AG09319 (cell line): ENCODE measurements at places on chromosomes 7 and 10.

GRCh38 chr7:111953611-111954010, 252.6 kb downstream of the DOCK4 start:
- no peak for DNase-seq

DNA sequence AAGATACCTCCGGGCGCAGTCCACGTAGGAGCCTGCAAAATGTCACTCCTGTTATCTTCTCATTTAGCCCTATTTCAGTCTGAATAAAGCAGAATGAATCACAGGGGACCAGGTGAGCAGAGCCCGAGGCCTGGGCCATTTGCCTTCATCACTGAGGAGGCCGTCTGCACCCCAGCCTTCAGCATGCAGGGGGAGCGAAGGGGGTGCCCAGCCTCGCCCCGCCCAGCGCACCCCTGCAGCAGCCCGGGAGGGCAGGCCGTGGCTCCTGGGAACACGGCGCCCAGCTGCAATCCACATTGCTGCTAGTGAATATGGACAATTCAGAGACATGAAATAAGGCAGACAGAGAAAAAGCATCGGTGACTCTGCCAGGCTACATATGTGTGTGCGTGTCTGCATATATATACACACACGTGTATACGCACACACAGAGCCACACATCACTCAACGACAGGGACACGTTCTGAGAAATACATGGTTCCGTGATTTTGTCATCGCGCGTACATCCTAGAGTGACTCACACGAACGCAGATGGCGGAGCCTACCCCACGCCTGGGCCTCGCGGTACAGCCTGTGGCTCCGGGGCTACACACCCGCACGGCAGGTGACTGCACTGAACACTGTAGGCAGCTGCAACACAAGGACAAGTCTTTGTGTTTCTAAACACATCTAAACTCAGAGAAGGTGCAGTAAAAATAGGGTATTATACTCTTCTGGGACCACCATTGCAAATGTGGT, 15.2 kb upstream of the ELFN1 start:
- no peak for DNase-seq

- DNase-seq, result no peak
Measured at GRCh38 chr10:20256969-20257368, 440.7 kb downstream of the PLXDC2 start.

GRCh38 chr7:126958367-126958766, 294.4 kb downstream of the GRM8 start:
- no peak for DNase-seq

DNA sequence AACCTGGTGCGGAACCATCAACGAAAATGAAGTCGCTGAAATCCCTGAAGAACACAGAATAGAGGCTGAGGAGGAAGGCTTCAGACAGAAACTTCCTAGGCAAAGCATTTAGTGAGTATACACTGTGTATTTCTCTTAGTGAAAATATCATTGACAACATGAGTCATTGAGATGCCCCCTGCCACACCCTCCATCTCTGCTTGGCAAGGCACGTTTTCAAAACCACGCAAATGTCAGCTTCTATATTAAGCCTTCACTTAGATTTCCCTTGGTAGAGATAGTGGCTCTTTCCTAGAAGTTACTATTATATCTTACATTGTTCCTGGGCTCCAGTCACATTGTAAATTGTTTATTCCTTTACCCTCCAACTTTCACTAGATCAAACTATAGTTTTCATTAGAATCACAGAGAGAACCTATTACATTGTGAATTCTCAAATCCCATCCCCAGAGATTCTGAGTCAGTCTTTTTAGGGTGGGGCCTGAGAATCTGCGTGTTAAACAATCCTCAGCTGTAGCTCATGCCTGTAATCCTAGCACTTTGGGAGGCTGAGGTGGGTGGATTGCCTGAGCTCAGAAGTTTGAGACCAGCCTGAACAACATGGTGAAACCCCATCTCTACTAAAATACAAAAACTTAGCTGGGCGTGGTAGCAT, 4.6 kb upstream of the SKAP2 start:
- DNase-seq, result no peak

- DNase-seq, result no peak
Measured at GRCh38 chr10:26481914-26482550, 43.9 kb downstream of the APBB1IP start.

- DNase-seq, result no peak
Measured at GRCh38 chr10:7534480-7534852, 123.6 kb upstream of the SFMBT2 start.

DNA sequence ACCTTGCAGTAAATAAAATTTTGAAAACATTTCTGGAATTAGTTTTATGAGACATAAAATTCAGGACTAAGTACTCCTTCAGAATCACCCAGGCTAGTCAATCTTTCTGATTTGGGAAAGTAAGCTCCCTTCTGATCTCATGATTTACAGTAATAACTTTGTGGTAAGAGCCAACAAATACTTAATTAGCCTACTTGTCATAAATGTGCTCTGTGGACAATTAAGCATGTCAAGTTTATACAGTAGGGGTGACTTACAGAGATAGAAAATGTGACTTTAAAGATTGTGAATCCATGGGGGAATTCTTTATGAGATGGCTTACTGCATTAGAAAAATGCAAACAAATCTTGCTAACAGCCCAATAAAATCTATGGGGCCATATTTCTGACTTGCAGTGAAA, 616.9 kb upstream of the GHITM start:
- no peak for DNase-seq

DNA sequence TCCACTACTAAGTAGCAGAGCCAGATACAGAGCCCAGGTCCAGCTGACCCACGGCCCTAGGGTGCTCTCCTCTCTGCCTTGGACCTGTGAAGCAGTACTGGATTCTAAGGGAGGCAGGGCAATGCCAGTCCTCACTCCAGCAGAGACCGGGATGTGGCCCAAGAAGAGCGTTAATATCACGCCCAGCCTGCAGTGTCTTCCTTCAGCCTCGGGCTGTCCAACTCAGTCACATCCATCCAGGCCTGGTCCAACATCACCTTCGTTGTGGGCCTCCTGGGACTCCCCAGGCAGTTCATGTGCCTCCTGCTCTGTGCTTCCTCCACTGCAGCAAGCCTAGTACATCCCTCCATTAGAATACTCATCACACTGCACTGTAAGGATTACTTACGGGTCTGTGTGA, 114.5 kb downstream of the GRID1 start:
- no peak for DNase-seq

- DNase-seq, result peak; percentile 95
Measured at GRCh38 chr10:4663162-4663992, 162.6 kb upstream of the AKR1E2 start.

GRCh38 chr7:44220358-44221112, 19.8 kb downstream of the YKT6 start:
- DNase-seq, result no peak

DNA sequence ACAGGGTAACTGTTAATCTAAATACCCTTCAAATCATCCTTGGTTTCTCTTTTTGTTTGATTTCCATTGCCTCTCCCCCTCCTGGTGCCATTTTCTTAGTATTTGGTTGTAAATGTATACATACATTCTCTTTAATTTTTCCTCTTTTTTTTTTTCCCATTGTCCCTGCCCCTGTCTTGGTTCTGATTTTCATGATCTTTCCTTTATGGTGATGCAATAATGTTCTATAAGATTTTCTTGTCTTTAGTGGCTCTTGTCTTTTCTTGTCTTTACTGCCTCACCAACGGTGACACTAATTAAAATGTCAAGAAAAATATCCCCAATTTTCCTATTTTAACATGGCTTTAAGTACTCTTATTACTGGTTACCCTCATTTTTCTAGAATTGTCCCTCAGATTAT, 135.9 kb upstream of the POT1 start:
- no peak for DNase-seq

DNA sequence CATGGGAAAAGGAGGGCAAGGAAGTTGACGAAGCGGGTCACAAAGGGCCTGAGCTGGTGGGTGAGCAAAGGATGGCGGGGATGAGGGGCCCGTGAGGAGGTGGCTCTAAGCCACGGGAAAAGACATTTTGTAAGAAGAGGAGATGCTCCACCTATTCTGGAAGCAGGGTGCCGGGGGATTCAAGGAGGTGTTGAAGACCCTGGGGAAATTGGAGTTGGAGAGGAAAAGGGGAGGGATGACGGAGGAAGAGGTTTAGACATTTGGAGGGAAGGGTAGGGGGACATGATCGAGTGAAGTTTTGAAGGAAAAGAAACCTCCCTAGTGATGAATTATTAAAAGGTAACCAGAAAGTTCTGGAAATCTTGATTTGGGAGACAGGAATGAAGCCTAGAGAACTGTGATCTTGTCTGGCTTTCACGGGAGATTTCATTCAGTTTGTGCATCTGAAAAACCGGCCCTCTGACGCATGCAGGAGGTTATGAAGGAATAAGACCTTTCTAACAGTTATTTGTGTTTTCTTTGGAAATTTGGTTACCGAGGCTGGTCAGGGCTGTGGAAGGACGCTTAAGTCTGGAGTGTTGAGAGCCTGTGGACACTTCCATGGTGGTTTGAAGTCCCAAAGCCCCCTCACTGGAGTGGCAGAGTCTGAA, 1.4 kb downstream of the SMO start:
- no peak for DNase-seq

DNA sequence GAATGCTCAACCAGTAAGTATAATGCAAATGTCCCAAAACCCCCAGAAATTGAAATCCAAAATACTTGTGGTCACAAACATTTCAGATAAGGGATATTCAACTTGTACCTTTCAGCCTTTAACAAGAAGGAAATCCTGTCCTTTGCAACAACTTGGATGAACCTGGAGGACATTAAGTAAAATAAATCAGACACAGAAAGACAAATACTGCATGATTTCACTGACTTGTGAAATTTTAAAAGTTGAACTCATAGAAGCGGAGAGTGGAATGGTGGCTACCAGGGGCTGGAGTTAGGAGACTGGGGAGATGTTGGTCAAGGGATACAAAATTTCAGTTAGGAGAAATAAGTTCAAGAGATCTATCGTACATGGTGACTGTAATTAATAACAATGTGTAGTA, 187.6 kb downstream of the DNAH11 start:
- no peak for DNase-seq

- DNase-seq, result no peak
Measured at GRCh38 chr7:81416659-81417058, 353.2 kb downstream of the HGF start.

- DNase-seq, result no peak
Measured at GRCh38 chr7:21778953-21779352, 166.7 kb downstream of the CDCA7L start.

DNA sequence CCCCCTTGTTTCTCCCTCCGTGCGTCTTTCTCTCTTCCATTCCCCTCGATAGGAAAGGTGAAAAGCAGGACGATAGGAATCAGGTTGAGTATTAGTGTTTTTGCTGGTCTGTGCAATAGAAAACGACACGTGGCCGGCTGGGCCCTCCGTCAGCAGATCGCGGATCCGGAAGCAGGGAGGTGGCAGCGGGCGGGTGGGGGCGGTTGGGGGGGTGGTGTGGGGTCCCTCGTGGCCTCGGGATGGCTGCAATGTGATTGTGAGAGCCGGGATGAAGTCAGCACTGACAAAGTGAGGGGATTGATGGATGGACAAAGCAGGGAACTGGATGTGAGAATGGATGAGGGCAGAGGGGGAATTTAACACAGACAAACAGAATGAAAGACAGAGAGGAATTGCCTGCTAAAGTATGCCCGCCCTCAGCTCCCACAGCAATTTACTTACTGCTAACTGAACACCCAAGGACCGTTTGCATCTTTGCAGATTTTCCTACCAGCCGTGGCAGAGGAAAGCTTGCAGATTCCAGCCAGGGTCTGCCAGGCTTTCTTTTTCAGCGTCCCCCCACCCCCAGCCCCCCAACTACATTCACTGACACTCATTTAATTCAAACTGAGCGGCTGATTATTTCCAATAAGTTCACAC, 280.9 kb downstream of the LRMDA start:
- DNase-seq, result no peak

GRCh38 chr7:90777465-90777864, 181.3 kb downstream of the CDK14 start:
- DNase-seq, result no peak

DNA sequence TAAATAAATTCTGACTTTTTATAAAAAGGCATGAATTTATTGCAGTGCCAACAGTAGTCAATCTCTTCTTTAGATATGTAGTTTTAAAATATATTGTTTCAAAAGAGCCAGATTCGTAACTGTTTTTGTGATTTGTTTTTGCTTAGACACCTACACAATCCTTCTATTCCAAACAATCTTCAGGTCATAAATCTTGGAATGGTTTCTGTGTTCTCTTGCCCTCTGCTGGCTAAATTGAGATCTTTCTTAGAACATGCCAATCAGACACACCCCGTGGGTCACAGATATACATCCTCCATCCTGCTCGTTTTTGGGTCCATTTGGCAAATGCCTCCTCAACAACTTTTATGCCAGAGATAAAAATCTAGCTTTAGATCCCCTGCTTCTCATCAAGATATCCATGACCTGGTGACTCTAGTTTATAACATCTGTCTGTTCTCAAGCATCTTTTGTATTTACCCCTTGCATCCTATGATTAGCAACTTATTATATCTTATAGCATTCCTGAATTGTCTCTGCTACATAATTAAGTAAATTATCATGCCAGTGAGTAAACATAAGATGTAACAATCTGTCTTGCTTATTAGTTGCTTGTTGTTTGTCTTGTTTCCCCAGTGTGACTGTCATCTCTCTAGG, 35.3 kb upstream of the IFRD1 start:
- no peak for DNase-seq

- DNase-seq, result no peak
Measured at GRCh38 chr7:32257621-32258020, 187.4 kb upstream of the PDE1C start.

DNA sequence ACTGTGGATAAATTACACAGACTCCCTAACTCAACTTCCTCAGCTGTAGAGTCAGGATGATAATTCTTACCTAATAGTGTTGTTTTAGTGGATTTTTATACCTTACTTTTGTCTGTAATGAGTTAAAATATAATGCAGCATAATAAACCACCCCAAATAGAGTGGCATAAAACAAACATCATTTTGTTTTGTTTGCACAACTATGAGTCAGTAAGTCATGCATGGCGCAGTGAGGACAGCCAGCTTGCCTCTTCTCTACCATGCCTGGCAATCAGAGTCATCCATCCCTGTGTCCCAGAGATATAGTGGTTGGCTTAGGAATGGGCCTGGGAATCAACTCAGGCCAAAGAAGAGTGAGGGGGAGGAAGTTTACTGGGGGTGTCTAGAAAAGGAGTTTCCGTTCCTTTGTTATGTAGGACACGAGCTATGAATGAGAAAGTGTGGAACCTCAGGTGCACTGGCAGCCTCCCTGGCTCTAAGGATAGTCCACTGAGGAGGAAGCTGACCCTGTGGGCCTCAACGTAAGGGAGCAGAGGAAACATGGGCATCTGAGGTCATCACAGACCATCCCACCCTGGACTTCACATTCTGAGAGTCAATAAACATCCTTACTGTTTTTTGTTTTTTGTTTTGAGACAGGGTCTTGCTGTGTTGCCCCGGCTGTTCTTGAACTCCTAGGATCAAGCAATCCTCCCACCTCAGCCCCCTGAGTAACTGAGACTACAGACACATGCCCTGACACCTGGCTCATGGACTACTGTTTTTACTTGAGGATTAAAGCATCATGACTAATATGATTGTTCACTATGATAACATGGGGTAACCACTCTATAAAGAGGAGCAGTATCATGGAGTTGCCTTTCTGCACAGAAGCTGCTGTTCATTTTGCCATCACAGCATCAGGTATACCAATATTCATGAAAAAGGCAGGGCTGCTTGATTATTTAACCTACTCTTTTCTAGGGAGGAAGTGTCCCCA, 21.0 kb upstream of the GRB10 start:
- DNase-seq, result no peak
